ENCODE measurements at places on chromosomes 16 and 17. TPM values are rescaled to one million over a fixed set of nuclear protein-coding genes. Genes with fewer than 3 reads are reported as not detected.

The ITGAD gene
- not detected for total RNA-seq

The CDH5 gene
- 0.16 TPM for total RNA-seq

The CD7 gene
- total RNA-seq = 4.8 TPM

DNA sequence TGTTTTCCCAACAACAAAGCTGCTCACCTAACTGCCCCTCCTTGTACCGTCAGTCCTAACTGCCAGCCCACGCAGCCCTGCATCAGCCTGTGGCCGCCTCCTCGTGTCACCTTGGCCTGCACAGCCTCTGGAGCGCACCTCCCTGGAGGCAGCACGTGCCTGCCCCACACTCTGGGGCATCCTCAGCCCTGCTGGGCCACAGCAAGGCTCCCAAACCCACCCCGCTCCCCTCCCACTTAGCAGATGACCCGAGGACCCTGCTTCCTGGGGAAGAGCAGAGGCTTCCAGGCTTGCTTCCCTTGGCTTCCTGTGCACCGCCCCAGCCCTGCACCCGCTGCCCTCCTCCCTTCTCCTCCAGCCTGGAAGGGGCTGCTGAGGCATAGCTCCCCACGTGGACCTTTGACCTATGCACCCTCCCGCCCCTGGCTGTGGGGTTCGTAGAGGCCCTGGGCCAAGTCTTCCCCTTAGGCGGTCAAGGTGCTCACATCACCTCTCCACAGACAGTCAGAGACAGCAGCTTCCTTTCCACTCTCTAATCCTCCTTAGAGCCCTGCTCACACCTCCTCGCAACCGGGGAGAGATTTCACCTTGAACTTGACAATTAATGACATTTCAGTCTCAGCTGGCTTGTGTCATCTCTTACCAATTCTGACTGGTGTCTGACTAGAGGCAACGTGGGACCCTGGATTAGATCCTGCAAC, 115.0 kb downstream of the MGAT5B start:
- H3K4me1 ChIP-seq = no peaks in the 10 kb centered on the region
- no peak overlapping the region for H3K4me3 ChIP-seq
- no peak for DNase-seq
- no peak overlapping the region for H3K27ac ChIP-seq
- H3K27me3 ChIP-seq = peaks cover 30% of the 10 kb centered on the region
- H3K36me3 ChIP-seq = no peaks in the 10 kb centered on the region

DNA sequence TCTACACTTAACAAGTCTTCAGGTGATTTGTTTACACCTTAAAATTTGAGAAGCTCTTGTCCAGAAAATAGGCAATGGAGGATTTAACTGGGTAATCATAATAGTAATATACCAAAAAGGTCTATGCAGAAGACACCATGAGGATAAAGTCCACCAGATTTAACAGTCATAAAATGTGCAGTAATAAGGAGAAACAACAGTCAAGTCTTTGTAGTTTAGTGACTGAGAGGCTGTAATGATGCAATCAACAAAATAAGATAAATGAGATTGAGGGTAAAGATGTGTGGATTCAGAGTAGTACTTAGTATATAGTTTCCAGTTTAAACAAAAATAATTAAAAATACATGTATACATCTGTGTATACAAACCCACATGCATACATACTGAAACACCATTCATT, 91.2 kb downstream of the STXBP4 start:
- no peak overlapping the region for H3K4me3 ChIP-seq
- no peaks in the 10 kb centered on the region for H3K36me3 ChIP-seq
- peaks cover 23% of the 10 kb centered on the region for H3K4me1 ChIP-seq
